ENCODE measurements at places on chromosomes 12 and 14. TPM values are rescaled to one million over a fixed set of nuclear protein-coding genes. Genes with fewer than 3 reads are reported as not detected.

GRCh38 chr14:76434220-76434619 lies 58.3 kb downstream of the ESRRB start:
- no peak for ATAC-seq

DNA sequence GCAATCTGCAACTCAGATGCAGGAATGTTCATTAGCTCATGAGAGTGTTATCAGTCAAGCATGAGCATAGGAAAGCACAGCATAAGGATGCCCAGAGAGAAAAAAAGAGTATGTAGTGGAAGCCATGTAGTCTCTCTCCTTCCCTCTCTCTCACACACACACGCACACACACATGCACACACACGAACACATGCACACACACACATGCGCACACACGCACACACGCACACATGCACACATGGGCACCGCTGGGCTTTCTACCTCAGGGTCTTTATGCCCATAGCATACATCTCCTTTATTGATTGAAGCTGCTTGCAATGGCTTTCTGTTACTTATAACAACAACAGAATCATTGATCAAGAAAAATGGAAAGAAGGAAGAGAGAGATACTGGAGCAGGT lies 240.9 kb downstream of the ETNK1 start:
- no peak for ATAC-seq

- no peak for ATAC-seq
Measured at GRCh38 chr12:92042791-92043531, 102.7 kb downstream of the BTG1 start.

- ATAC-seq = no peak
Measured at GRCh38 chr12:96383991-96384390, 16.2 kb downstream of the CDK17 start.

DNA sequence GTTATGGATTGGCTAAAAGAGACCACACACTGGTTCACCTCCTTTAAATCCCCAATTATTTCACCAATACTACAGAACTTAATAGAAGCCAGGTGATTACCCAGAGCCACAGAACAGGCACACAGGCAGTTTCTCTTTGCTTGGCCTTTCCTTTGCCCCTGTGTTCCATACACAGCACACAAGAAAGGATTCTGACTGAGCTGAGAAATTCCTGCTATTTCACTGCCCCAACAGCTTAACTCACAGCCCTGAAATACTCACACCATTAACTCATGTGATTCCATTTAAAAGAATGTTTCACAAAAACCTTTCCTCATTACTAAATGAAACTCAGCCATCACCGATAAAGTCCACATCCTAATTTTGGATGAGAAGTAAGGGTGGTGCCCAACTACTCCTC lies 133.6 kb downstream of the MED13L start:
- peak; percentile 55 for ATAC-seq

DNA sequence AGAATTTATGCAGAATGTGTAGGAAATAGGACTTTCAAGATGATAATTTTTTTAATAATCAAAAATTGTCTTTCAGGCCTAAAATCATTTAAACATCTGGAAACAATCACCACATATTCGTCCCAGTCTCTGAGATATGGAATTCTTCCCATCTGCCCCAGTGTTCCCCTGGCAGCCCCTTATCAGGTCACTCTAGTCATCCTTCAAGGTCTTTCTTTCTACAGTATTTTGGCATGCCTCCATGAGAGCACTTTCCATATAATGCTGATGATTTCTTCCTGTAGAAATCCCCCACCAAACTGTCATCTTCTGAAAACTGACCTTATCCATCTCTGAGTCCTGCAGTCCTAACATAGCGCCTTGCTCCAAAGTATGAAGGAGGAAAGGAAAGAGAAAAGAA lies 422.1 kb downstream of the RPS29 start:
- ATAC-seq = no peak

DNA sequence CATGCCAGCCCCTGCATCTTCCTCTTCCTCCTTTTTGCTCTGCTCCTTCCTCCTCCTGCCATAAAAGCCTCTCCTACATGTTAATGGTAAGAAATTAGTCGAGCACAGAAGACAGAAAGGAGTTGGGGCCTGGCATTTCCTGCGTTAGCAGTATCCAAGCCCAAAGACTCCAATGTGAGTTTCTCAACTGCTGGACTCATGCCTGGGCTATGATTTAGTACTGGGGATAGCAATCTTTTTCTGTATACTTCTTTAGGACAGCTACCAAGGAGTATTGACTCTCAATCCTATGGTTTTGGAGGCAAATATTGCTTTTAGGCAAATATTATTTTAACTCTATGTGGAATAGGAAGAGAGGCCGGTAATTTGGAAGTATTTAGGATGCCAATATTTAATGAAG lies 18.0 kb upstream of the SLC38A4 start:
- no peak for ATAC-seq

GRCh38 chr14:99891900-99892299 lies 98.7 kb downstream of the EML1 start:
- no peak for ATAC-seq

- ATAC-seq = no peak
Measured at GRCh38 chr14:43539210-43539609, 967.9 kb downstream of the FSCB start.

RNASE4 gene
- total RNA-seq = 128 TPM

HOTAIR gene
- 0.31 TPM for total RNA-seq

TAS2R10 gene
- not detected for total RNA-seq
